Type B pancreatic cell (in vitro differentiated cells): ENCODE measurements at places on chromosomes 2 and 18.

GRCh38 chr18:35415511-35416073, 38.5 kb upstream of the ZNF396 start:
- no peak for DNase-seq

- no peak for DNase-seq
Observed at GRCh38 chr18:27649621-27650020, 464.5 kb upstream of the CHST9 start.

- DNase-seq, result no peak
Observed at GRCh38 chr2:20539776-20540586, 93.1 kb downstream of the RHOB start.

GRCh38 chr2:40321016-40321623, 130.8 kb downstream of the SLC8A1 start:
- DNase-seq, result no peak

DNA sequence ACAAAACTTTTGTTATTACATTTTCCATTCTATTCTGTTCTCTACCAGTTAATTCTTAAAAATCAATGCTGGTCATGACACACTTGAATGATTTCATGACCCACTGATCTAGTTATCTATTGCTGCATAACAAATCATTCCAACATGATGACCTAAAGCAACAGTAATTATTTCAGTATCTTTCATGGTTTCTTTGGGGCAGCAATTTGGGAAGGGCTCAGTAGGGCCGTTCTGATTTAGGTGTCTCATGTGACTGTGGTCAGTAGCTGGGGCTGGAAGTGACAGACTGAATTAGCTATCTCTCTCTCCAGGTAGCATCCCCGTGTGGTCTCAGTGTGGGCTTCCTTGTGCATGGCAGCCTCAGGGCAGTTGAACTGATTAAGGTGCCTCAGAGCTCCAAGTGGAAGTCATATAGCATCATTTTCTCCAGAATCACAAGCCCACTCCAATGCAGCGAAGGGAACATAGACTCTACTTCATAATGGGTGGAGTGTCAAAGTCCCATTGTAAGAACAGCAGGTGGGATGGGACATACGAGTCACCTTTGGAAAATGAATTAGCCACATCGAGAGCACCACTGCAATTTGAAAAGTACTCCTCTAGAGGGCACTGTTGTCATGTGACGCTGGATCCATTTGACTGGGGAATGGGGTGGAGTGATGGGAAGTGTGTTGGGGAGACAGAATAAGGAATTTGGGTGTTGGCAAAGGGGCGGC, 39.1 kb upstream of the FAM136A start:
- no peak for DNase-seq

DNA sequence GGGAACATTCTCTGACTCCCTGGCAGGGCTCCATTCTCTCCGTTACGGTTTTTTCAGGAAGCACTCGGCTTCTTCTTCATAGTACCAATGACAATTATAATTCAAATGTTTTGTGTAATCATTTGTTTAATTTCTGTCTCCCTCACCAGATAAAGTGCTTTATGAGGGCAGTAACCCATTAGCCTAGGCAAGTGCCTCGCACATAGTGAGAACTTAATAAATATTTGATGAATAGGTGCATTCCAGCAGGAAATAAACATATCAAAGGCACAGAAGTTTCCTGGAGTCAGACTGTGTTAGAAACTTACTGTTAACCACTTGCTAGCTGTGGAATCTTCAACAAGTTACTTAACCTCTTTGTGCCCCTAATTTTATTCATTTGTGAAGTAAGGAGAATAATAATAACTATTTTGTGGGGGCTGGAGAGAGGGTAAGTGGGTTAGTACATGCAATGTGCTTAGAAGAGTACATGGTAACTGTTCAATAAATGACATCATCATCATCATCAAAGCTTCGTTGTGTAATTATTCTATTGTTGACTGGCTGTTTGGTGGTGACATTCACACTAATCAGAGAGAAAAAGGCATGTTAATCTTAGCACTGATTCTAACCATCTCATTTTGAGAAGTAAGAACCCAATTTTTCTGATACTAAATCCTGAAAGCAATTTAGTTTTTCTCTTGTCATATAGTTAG, 352.3 kb downstream of the INSIG2 start:
- no peak for DNase-seq
